RCC 7860 (cell line): ENCODE measurements at places on chromosomes 12 and 14.

DNA sequence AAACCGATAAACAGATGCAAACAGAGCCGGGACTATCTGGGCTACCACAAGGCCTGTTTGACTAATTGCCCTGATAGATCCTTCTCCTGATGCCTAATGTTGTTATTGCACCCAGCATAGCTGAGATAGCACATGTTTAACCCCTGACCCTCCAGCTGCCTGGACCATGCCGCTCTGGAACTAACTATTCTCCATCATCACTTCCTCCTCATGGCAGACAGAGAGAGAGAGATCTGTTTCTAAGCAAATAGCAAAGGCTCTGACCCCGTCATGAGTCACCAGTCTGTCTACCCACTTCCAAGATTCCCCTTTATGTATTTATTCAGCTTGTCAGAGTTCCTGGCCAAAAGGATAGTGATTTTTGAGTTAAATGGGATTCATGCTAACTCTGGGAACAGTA, 58.2 kb upstream of the FLRT2 start:
- DNase-seq = peak; percentile 75

- DNase-seq = peak; percentile 34
These were observed 239.7 kb upstream of the PPFIA2 start for GRCh38 chr12:81998761-81999378.

DNA sequence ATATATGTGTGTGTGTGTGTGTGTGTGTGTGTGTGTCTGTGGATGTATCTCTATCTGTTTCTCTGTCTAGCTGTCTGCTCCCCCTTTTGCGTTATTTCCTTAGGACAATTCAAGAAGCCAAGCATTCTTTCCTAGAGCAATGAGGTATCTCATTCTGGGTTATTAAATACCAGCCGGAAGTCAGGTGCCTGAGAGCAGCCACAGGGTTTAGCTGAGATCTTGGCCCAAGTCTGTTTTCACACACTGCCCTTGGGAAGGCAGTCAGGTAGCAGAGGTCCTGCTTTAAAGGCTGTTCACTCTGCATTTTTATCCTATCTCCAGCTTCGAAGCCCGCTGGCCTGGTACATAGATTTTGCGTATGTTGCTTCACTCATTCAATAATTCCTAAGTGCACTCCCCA, 76.8 kb downstream of the TSPAN9 start:
- no peak for DNase-seq

DNA sequence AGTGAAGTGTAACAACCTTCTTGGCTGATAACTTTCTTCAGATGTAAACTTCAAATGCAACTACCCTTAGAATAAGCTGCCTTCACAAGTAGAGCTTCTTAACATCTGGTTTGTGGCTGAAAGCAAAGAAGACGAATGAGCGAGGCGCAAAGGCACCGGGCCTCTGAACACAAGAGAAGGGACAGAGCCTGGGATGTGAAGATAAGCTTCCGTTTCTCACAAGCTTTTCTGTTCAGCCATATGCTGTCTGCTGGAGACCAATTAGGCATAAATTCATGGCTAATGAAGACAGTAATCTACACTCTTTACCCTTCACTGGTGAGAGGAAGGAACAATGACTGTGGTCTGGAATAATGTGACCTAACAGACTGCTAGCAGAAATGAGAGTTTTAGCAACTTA, 195.2 kb downstream of the ATXN7L3B start:
- DNase-seq = no peak

- no peak for DNase-seq
These were observed 22.1 kb upstream of the SRGAP1 start for GRCh38 chr12:63822352-63822751.

GRCh38 chr14:81509321-81509720, 24.3 kb downstream of the SEL1L start:
- no peak for DNase-seq
